Activated CD4-positive, alpha-beta T cell treated with anti-CD3 and anti-CD28 coated beads, Interleukin-2, amount 50 U/mL, for 4 hours (primary cell): ENCODE measurements at places on chromosomes 3 and 15.

DNA sequence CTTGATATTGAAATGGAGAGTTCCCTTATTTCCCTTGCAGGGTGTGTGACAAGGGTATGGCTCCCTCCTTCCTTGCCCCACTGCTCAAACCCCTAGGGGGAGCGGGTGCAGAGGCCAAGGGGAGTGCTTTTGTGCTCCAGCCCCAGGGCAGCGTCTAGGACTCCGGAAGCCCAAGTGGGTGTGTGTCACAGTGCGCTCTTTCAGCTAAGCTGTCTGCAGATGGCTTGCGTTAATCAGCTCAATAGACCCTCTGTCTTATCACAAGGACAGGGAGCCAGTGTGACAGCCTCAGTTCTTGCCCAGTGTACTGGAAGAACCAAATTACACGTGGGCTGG, 523.6 kb upstream of the LMCD1 start:
- DNase-seq: no peak

- DNase-seq: no peak
These were observed 38.2 kb downstream of the ABHD5 start for GRCh38 chr3:43728947-43729346.

- peak; percentile 13 for DNase-seq
These were observed 175.8 kb downstream of the FOXB1 start for GRCh38 chr15:60179786-60180391.

- no peak for DNase-seq
These were observed 36.0 kb downstream of the RFTN1 start for GRCh38 chr3:16477521-16477920.

- DNase-seq: no peak
These were observed 5.0 kb downstream of the GATA2 start for GRCh38 chr3:128487813-128488635.

GRCh38 chr15:63264688-63265293, 12.6 kb upstream of the APH1B start:
- DNase-seq: no peak

GRCh38 chr3:134104031-134104430, 74.3 kb upstream of the SLCO2A1 start:
- DNase-seq: no peak

- DNase-seq: no peak
These were observed 124.6 kb upstream of the SGO1 start for GRCh38 chr3:20310629-20311028.

- DNase-seq: no peak
These were observed 143.2 kb upstream of the UMPS start for GRCh38 chr3:124587053-124587408.

DNA sequence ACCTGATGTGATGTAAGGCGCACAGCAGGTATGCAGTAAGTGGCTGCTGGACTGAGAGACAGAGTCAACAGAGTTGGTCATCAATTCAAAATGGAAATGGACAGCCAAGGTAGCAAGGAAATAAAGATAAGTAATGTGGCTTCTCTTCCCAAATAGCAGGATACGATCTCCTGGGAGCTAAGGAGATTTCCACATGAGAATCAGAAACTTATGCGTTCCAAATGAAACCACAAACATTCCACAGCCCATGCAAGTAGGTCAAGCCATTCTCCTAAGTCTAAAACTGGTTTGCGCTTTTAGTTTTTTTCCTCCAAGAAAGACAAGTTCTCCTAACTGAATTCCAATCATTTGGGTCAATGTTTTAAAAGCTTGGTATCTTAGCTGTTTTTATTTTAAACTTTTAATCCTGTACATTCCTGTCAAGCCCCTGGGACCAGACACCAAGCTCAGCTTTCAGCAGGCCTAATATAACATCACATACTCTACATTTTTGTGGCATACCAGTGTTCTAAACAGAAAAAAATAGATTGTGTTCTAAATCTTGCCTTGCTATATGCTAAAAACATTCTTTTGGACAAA, 73.7 kb upstream of the TSPAN3 start:
- DNase-seq: no peak

DNA sequence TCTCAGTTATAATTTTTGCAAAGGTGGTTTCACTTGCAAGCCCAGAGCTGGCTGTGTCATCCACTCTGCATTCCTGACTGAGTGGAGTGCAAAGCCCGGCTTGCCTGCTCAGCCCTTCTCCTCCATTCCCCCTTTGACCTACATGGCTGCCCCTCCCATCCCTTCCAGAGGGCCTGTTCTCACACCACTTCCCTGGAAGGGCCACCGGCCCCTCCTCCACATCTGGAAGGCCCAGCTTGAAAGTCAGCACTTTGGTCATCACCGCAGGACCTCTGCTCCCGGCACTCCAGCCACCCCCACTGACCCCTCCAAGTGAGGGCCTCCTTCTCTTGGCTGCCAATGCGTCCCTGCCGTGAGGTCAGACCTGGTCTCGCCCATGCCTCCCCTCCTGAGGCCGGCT, 74.1 kb upstream of the RNF7 start:
- no peak for DNase-seq

GRCh38 chr3:113275929-113276750, 64.8 kb downstream of the BOC start:
- no peak for DNase-seq

GRCh38 chr15:78625606-78626280, 4.9 kb upstream of the CHRNA3 start:
- DNase-seq: no peak

- DNase-seq: no peak
These were observed 14.7 kb downstream of the PAK2 start for GRCh38 chr3:196754091-196754981.

DNA sequence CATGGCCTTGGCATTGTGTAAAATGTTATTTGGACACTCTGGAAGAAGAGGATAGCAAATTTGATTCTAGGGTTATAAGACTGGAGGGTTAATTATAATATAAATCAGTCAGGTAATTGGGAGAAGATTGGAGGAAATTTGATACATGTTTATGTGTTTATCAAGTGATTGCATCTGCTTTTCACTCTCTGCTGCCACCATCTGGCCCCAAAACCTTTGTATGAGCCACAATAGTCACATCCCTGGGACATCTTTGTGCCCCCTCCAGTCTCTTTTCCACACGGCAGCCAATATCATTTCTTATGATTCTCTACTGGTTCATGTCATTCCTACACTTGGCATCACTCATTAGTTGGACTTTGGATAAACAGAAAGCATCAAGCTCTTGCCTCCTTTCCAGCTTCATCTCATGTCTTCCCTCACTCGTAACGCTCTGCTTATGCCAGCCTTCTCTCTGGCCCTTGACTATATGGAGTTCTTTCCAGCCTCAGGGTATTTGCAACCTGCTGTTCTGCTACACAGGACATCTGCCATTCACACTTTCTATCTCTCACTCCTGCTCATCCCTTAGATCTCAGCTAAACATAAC, 602.3 kb upstream of the SUCLG2 start:
- DNase-seq: peak; percentile 20

DNA sequence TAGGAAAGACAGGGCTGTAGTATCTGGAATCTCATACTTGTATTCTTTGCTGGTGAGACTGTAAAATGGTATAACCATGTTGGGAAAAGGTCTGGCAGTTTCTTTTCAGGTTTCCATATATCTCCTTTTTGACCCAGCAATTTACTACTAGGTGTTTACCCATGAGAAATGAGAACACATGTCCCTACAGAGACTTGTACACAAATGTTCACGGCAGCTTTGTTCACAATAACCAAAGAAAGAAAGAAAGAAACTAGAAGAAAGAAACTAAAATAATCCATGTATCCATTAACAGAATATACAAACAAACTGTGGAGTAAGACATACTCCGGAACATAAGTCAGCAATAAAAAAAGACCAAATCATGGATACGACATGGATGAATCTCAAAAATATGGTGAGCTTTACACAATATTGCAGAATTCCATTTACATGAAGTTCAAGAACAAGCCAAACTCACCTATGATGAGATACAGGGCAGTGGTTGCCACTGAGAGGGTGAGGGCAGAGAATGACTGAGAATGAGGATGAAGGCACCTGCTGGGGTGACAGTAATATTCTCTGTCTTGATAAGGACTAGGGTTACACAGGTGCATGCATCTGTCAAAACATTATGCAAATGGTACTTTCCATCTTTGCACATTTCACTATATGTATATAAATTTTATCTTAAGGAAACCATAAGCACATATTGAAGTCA, 2.7 kb downstream of the RFTN1 start:
- DNase-seq: no peak

DNA sequence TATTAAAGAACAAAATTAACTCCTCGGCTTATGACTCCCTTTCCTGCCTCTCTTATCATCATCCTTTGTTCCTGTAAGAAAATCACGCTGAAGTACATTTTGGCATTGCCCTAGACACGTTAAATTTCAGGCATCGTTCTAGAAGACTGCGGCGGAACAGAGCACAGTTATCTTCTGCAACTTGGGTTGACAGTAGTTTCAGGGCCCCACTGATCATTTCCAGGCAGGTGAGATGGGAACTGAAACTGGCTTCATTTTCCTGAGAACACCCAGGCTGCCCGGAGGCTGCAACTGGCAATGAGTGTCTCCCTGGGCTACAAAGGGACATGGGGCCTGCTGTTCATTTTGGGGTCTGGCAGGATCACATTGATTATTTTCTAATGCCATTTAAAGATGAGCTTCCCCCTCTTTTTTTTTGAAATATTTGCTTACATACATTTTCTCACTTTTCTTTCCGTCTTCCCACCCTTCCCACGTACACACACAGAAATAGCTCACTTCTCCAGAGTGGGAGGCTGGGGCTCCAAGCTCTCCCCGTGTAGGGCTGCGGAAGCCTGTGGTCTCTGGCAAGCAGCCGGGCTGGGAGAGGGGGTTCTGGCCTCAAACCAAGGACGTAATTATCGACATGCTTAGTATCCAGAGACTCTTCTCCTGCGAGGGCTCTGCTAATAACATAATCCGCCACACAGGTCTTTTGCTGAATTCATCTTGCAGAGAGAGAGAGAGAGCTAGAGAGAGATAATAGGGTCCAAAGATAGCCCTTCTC, 267.4 kb downstream of the ABHD5 start:
- no peak for DNase-seq

GRCh38 chr3:41674449-41674848, 287.5 kb downstream of the ULK4 start:
- DNase-seq: no peak

DNA sequence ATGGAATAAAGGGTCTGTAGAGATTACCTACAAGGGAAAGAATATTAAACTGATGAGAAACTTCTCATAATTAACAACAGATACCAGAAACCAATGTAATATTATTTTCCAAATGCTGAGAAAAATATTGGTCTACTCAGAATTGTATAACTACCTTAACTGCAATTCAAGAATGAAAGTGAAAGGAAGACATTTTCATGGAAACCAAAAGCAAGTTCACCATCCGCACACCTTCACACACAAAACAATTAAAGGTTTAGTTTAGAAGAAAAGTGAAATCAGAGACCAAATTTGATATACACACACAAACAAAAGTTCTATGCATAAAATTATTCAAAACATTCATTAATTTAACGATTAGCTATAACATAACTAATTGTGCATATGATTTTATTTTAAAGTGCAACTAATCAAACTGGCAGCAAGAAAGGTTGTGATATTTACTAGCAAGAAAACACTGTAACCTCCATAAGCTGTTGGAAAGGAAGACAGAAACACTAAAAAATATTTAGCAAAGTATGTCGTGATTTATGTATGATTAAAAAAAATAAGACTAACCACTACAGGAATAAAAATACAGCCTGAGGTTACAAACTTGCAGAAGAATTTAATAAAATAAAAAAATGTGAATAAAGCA, 395.5 kb downstream of the FGF12 start:
- no peak for DNase-seq

- DNase-seq: no peak
These were observed 53.1 kb downstream of the CD47 start for GRCh38 chr3:108037770-108038169.

DNA sequence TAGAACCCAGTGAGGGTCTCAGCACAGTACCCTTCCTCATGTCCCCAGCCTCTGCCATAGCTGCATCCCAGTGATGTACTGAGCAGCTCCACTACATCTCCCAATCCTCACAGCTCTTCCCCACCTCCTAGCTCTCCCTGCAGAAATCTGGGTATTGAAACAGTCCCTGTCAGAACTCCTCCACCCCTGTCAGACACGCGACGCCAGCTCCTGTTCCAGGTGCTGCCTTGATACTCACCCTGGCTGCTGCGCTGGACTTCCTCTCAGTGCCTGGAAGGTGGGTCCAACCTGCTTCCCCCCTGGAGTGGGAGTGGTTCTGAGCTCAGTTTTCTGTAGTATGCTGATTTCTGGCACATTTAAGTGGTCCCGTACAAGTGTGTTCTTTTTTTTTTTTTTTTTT, 160.9 kb upstream of the SLCO3A1 start:
- no peak for DNase-seq

DNA sequence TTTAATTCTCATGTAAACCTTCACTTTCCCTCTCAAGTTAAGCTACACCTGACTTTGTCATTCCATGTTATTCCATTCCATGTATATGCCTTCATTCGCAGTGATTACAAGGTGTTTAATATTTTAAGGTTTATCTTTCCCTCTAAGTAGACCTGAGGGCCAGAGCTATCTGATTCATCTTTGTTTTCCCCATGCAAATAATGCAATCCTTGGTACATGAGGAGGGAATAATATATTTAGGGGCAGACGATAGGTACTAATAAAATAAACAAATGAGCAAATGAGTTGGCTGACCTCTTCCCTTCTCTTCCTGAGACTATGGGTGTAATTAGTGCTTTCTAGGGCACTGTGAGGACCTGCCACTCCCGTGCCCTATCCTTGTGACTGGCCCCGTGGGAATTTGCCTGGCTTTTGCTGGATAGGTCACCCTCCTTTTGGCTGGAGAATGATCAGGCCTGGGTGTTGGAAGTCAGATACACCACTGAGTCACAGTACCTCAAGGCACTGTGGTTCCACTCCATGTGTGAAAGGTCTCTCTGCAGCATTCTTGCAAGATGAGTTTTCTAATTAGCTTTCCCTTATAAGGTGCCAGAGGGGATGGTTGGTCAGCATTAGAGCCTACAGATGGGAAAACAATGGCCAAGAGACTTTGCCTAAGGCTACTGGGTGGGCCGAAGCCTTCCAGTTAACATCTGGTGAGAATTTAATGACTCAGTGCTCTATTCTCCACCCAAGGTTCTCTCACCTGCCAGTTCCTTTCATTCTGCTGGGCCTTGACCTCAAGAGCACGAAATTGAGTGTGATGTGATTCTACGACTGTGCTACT, 183.2 kb downstream of the P3H2 start:
- DNase-seq: no peak

- DNase-seq: no peak
These were observed 18.6 kb upstream of the SLC24A5 start for GRCh38 chr15:48102167-48102566.

DNA sequence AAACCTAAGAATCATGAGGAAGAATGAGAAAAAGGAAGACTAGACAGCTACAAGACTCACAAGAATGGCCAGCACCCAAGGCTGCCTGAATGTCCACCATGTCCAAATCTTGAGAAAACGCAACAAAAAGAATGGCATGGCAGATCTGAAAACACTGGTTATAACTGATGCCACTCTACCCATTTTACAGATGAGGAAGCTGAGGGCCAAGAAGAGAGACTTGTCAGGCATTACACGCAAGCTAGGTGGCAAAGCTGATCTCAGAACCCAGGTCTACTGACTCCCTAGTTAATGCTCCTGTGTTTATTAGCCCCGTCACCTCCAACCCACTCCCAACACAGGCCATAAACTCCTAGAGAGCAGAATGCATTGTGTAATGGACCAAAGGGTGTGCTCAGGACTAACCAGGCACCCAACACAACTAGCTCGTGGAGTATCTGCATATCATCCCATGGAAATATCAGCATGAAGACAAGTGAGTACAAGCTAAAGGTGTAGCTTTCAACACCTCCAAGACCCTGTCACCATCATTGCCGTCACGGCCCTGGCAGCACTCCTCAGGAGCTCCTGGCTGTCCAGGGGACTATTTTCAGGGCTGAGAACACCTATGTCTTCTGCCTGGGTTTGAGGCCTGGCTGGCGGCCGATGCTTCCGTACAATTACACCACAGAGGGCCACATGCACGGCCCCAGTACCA, 111.7 kb downstream of the XXYLT1 start:
- DNase-seq: no peak
